ENCODE measurements at places on chromosomes 5 and 9.

DNA sequence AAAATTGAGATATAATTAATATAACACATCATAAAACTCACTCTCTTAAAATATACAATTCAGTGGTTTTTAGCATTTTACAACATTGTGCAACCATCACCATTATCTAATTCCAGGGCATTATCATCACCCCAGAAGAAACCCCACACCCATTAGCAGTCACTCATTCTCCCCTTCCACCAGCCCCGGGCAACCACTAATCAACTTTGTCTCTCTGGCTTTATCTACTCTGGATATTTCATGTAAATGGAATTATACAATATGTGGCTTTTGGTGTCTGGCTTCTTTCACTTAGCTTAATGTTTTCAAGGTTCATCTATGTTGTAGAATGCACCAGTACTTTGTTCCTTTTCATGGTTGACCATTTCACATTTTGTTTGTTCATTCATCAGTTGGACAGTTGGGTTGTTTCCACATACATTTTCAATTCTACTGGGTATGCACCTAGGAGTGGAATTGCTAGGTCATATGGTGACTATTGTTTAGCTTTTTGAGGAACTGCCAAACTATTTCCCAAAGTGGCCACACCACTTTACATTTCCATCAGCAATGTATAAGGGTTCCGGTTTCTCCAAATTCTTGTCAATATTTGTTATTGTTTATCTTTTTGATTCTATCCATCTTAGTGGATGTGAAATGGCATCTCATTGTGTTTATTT lies 62.4 kb downstream of the MARCHF3 start:
- DNase-seq, result no peak

DNA sequence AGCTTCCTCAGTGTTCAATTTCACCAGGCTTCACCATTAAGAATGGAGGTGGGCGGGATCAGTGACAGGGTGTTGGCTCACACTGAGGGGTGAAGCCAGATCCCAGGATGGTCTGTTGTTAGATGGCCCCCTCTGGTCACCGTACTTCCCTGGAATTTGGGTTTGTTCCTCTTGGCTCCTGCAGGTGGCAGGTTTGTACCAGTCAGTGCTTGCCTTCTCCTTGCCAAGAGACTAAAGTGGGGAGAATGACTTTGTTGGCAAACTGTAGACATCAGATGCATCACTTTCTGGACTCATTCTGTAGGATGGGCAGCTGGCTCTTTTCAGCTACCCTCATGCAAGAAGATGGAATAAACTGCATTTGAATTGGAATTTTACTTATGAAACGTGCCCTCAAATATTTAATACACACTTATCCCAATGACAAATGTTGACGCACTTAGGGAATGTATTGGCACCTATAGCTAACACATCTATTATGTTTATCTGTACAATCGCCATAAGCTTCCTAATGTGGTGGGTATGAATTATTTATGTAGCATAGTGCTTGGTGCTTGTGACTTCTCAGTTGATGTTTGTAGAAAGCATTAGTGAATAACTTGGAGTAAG lies 31.4 kb upstream of the ANKRD55 start:
- DNase-seq, result no peak

GRCh38 chr5:1391691-1392090 lies 46.8 kb upstream of the CLPTM1L start:
- DNase-seq, result no peak

DNA sequence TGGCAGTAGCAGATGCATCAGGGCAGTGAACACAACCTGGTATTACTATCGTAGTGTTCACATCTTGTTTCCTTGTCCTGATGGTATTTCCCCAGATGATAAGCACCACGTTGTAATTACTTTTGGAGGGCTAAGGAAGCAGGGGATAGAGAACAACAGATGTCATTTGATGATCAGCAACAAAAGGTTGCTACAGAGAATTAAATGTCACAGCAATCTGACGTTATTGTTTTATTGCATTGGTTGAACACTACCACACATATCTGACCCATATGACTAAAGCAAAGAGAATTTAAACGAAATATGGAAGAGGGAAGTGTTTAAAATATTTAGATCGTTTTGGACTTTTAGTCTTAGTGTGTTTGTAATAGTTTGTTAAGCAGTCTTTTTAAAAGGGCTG lies 408.3 kb downstream of the SH3GL2 start:
- DNase-seq, result no peak

DNA sequence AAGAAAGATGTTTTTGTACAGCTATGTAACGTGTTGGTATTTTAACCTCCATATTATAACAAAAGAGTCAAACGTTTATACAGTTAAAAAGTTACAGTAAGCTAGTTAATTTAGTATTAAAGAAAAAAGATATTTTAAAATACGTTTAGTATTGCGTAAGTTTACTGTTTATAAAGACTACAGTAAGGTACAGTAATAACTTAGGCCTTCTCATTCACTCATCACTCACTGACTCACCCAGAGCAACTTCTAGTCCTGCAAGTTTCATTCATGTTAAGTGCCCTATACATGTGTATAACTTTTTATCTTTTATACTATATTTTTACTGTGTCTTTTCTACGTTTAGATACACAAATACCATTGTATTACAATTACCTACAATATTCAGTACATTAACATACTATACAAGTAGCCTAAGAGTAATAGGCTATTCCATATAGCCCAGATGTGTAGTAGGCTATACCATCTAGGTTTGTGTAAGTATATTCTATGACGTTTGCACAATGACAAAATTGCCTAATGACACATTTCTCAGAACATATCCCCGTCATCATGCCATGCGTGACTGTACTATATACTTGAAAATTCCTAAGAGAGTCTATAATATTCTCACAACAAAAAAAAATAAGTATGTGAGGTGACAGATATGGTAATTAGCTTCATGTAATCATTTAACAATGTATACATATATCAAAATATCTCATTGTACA lies 33.8 kb downstream of the ERP44 start:
- no peak for DNase-seq
